ENCODE measurements at places on chromosomes 1 and 21.

- DNase-seq = no peak
Measured at GRCh38 chr1:66769512-66770229, 17.4 kb downstream of the DYNLT5 start.

DNA sequence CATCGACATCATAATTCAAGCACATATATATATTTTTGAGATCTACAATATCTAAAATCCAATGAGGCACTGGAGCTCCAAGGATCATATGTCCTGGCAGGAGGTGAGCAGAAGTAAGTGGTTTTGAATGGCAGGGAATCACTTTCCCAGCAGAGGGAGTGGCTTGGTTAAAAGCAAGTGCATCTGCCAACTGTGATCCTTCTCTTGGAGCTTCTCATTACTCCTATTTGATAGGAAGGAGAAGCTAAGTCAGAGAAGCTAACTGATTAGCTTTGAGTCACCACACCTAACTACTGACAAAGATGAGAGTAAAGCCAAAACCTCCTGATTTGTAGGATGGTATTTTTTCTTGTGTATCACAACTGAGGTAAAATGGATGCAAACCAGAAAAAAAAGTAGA, 55.0 kb downstream of the ALG14 start:
- no peak for DNase-seq

GRCh38 chr21:46035809-46036695, 54.5 kb downstream of the COL6A1 start:
- no peak for DNase-seq

DNA sequence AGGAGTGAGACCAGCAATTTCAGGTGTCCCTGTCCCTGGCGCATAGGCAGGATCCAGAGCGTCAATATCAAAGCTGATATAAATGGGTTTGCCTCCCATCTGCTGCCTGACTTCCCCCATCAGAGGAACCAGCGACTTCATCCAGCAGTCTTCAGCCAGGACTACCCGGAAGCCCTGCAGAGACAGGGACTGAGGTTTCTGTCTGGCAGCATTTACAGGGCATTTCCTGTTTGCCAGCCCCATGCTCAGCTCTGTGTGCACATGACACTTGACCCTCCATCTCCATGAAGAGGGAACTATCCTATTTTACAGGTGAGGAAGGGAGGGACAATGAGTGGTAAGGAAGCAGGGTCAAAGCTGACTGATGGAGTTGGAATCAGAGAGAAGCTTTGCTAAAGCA, 7.2 kb downstream of the AGMAT start:
- no peak for DNase-seq

DNA sequence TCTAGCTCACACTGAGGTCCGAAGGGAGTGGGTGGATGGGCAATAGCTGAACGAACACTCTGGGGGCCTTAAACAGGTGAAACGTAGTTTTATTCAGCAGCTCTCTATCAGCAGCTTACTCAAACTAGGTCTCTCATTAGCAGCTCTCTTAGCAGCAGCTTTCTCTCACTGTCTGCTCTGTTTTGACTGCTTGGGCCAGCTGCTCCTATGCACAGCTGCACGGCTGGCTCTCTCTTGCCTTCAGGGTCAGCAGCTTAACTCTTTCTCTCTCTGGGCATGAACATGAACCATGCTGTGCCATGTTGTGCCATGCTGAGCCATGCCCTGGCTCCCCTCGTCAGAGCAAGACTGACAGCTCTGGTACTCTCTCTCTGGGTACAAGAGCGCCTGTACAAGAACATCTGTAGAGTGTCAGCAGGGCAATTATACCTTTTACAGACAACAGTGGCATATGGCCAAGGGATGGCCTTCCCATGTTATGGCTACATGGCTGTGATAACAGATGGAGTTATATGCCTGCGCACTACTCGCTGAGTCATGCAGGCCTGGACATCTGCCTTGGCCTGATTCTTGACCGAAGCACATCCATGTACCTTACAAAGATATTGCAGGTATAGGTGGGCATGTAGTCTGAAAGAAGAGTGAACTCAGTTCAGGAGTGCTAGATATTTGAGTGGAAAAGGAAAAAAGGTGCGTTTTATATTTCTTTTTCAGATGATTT, 152.4 kb downstream of the LEPR start:
- no peak for DNase-seq

DNA sequence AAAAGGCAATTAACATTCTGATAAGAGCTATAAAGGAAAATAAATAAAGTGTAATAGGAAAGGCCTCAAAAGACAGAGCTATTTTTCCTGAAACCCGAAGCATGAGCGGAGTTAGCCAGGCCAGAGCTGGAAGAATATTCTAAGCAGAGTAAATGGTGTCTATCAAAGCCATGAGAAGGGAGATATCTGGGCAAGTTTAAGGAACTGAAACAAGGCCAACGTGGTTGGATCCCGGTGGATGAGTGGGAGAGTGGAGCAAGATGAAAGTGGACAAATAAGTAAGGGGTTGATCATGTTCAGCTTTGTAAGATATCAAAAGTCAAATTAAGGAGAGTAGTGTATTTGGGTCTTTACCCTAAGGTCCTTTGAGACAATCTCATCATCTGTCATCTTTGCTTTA, 234.0 kb downstream of the TM2D1 start:
- DNase-seq = no peak

DNA sequence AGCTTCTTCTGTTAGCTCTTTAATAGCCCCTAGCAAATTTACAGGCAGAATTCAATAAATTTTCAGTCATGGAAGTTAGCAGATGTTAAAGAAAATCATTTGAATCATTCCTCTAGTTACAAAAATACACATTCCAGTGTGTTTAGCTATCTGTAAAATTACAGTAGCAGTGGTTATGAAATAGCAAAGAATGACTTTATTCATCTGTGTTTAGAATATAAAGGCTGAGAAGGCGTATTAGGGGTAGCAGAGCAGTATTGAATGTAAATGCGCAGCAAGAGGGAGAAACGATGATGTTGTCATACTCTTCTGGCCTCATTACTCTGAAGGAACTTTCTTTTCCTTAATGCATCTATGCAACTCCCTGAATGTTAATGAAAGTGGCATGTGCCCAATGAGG, 106.2 kb upstream of the CYYR1 start:
- DNase-seq = no peak

GRCh38 chr1:108592030-108592759, 32.3 kb downstream of the EEIG2 start:
- no peak for DNase-seq

DNA sequence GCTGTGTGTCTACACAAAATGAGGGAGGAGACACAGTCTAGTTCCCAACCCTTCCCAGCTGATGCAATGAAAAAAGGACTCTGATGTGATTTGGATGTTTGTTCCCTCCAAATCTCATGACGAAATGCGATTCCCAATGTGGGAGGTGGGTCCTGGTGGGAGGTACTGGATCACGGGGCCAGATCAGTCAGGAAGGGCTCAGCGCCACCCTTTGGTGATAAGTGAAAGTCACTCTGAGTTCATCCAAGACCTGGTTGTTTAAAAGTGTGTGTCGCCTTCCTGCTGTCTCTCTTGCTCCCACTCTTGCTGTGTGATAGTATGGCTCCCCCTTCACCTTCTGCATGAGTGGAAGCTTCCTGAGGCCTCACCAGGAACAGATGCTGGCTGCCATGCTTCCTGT, 63.2 kb downstream of the GNG4 start:
- DNase-seq = no peak

DNA sequence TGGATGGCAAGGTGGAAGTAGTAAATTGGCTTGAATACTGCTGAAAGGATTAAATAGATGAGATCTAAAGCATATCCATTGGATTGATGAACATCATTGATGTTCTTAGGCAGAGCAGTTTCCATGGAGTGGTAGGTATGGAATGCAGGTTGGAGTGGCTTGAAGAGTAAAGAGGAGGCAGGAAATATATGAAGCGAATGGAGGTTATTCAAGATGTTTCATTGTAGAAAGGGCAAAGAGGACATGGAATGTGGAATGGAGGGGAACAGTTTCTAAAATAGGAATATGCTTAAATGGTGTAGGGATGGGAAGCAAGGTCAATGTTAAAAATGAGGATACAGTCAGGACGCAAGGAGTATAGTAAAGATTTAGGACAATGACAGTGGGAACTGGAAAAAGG, 6.1 kb downstream of the OSBPL9 start:
- no peak for DNase-seq

GRCh38 chr21:45285266-45285931, 2.3 kb downstream of the POFUT2 start:
- no peak for DNase-seq

GRCh38 chr1:99675994-99676393, 30.1 kb downstream of the PALMD start:
- DNase-seq = no peak

- no peak for DNase-seq
Measured at GRCh38 chr1:14630986-14631385, 32.5 kb downstream of the KAZN start.

DNA sequence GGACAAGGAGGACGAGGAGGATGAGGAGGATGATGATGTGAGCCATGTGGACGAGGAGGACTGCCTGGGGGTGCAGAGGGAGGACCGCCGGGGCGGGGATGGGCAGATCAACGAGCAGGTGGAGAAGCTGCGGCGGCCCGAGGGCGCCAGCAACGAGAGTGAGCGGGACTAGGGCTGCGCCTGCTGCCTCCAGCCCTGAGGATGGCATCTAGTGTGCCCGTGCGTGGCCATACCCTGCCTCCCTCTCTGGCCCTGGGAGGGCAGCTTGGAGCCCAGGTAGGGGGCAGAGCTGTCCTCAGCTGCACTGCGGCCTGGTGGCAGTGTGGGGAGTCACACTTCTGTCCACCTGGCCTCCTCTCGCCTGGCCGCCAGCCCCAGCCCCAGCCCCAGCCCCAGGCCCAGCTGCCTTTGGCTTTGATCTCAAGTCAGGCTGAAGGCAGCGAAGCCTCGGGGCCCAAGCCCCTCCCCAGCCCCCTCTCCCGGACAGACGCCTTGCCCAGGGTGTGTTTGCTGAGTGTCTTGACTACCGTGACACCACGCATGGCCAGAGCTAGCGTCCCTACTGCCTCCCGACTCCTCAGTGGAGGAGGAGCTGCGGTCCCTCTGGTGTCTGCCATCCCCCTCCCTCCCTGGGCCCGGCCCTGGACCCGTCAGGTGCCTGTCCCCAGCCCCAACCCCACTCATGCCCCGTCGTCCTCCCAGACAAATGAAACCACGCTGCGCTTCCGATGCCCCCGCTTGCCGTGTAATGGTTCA, 155.2 kb downstream of the PEX14 start:
- DNase-seq = no peak

DNA sequence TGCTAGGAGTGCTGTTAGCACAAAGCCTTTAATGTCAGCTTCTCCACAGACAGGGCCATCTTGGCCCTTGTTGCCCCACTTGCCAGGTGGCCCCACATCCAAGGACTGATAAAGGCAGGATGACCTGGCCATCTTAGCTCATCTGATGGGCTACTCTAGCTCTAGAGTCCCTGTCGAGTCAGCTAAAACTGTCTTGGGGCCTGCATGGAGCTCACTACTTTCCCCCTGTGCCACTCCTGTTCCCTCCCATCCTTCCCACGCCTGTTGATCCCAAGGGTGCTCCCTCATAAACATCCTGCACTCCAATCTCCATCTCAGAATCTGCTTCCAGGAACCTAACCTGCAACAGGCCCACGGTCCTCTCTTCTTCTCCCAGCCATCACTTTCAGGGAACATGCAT, 652 bp upstream of the GPX7 start:
- no peak for DNase-seq

DNA sequence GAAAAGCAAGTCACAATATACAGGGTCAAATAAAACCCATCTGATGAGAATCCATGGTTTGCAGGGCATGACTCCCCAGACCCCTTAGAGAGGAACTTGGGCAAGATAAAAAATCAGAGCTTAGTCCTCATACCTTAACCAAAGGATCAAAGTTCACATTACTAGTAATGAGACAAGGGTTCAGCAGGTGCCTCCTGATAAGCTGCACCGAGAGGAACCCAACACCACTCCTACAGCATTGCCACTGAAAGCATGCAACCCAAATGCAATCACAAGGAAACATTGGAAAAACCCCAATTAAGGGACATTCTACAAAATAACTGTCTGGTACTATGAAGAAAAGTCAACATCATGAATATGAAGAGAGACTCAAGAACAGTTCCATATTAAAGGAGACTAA, 29.7 kb downstream of the CCDC185 start:
- DNase-seq = no peak

GRCh38 chr1:182784556-182785171, 4.9 kb upstream of the NPL start:
- no peak for DNase-seq

- DNase-seq = no peak
Measured at GRCh38 chr1:12344596-12345349, 114.9 kb downstream of the VPS13D start.

DNA sequence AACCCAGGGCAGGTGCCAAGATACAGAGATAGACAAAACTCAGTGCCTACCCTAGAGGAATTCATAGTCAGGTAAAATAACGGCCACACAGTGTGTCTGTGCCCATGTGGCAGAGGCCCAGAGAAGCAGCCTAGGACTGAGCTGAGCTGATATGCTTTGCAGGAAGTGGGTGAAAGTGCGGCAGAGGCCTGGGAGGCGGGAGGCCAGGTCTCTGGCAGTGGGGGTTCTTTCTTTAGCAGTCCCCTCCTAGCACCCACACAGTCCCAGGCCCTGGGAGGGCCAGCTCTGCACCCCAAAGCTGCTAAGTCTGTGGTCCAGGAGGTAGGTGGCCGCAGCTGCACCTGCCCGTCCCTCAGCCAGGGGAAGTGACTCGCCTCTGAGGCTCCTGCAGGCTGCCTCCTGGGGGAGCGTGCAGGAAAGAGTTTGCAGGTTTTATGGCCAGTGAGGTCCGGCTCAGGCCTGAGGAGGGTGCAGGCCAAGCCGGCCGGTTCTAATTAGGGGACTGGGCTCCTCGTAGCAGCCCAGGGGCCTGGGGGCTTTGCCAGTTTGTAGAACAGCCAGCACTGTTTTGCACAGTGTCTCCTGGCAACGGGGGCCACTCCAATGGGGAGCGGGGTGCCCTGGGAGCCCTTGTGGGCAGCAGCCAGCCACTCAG, 107.9 kb downstream of the SPSB1 start:
- DNase-seq = no peak

GRCh38 chr1:89878256-89878655, 57.4 kb downstream of the LRRC8D start:
- no peak for DNase-seq

GRCh38 chr1:46517010-46517600, 27.5 kb downstream of the DMBX1 start:
- no peak for DNase-seq

GRCh38 chr1:92123868-92124267, 43.7 kb downstream of the BTBD8 start:
- no peak for DNase-seq

DNA sequence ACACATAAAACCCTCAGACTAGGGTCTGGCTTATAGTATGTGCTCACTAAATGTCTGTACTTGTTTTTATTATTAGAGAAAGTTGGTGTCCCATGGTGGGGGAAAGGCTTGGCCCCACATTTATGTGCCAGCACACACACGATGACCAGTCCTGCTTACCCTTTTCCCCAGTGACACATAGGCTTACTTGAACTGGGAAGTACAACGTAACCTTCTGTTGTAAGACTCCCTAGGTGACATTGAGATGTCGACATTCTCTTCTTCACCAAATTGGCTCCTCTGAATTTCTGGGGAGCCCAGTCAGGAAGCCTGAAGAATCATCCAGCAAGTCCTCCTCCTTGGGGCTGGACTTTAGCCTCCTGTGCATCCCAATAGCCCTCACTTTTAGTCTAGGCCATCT, 1.7 kb upstream of the MECR start:
- DNase-seq = no peak
